Right cardiac atrium (tissue), 5 donors: ENCODE measurements at places on chromosomes 7 and 10. TPM values are rescaled to one million over a fixed set of nuclear protein-coding genes. Genes with fewer than 3 reads are reported as not detected.

The AOAH gene
- polyA plus RNA-seq, result 1.1 TPM

The IL15RA gene
- 13.9 TPM for polyA plus RNA-seq

The GCK gene
- 17.4 TPM for polyA plus RNA-seq

The KIAA1549 gene
- 0.52 TPM for polyA plus RNA-seq

The CYP3A4 gene
- 0.16 TPM for polyA plus RNA-seq

The SPDYE2 gene
- polyA plus RNA-seq, result 0.09 TPM

The CLRN3 gene
- polyA plus RNA-seq, result not detected

The GRIFIN gene
- polyA plus RNA-seq, result not detected

The MYO1G gene
- 0.70 TPM for polyA plus RNA-seq

The ZNF485 gene
- 1.2 TPM for polyA plus RNA-seq

DNA sequence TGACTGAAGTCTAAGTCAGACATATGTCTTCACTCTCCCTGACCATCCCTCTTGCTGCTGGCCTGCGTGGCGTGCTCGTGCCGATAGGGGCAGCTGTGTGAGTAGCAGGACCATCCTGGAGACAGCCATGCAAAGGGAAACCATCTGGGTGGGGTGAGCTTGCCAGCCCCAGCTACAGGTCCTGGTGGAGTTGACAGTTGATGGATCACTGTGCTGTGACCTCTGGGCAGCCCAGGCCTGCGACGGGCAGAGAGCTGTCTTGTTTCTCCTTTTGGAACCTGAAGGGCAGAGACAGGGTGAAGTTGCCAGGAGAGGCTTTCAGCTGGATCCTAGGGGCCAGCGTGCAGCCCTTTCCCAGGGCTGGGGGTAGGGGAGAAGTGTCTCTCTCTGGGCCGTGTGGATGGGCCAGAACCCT, 44.7 kb downstream of the GRK5 start:
- DNase-seq, result peak; percentile 79

DNA sequence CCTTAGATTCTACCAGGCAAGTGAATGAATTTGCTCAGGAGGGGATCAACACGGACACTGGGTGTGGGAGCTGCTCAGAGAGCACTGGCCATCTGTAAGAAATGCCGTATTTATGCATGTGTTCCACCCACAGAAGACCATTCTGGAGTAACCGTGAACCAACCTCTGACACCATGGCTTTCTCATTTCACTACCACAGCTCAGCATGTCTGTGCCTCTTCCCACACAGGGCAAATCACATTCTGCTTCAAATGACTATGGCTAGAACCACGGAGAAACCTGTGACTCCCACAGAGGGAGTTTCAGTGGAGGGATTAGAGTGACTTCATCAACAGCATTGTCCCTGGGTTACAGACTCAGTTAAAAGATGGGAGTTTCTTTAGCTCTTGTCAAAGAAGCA, 893.4 kb downstream of the XPNPEP1 start:
- DNase-seq, result no peak

DNA sequence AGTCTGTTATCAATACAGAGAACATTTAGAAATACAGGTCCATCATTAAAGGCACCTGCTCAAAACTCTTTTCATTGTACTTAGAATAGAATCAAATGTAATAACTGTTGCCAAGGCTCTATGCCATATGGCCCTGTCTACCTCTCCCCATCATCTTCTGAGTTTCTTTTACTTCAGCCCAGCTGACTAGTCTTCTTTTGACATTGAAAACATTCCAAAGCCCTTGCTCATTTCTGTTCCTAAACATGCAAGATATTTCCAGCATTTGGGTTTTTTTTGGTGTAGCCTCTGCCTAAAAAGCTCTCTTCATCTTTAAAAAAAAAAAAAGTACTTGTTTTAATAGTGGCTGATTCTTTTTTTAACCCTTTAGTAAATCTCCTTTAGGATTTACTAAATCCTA, 165.5 kb upstream of the SMIM30 start:
- no peak for DNase-seq

DNA sequence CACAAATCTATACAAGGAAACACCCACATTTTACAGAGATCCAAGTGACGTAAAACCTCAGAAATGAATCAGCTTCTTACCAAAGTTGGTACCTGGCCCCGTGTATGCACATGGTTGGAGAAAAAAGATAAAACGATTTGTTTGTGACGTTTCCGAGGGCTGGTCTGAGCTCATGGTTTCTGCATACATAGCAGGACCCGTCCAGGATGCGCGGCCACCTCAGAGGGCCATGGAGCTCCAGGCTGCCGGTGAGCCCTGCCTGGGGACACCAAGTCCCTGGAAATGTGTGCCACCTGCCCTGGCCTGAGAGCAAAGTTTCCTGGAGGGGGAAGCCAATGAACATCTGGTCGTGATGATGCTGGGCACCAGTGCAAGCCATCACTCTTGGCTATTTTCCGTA, 402.6 kb upstream of the MKI67 start:
- no peak for DNase-seq

DNA sequence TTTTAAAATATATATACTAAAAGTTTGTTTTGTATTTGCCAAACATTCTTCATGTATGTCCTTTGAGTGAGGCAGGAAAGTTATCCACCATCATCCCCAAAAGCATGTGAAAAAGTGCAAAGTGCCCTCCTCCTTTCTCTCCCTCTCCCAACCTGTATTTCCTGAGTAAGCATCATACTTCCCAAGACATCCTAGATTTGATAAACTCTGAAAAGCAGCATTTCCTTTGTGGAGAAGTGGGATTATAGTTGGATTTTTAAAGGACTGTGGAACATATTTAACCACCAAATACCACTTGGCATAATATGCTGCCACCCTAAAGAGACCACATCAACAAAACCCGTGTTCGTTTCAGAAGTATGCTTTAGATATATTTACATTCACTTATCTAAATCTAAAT, 36.9 kb downstream of the NET1 start:
- no peak for DNase-seq

GRCh38 chr7:1804310-1804709, 134.2 kb downstream of the ELFN1 start:
- DNase-seq, result no peak

DNA sequence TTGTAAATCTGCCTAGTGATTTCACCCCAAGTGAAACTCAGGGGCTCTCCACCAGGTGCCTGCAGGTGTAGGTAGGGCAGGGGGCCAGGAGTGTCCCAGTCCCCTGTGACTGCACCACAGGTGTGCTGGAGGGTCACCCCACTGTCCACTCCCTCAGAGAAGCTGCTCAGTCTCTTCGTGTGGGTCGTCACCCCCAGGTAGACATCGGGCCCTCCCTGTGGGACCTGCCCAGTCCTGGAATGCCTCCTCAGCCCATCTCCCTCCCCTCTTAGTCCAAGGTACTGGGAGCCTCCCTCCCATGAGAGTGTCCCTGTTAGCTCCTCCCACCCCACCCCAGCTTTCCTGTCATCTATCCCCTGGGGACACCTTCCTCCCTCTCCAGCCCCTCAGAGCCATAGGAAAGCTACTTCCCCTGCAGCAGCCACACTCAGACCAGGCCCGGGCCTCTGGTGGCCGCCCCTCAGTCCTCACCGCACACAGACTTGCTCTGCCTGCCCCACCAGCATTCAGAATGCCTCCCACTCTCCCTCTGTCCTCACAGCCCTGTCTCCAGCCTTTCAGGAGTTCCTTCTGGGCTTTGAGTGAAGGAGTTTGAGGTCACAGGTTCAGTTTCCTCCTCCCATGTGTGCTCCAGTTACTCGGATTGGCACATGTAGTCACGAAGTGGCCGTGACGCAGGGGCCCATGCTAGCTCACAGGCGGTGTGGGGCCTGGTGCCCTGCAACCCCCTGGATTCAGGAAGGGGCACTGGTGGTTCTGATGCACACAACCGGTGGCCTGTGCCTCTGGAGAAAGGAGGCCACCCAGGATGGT, 5.1 kb downstream of the ALOX5 start:
- no peak for DNase-seq

GRCh38 chr7:2573761-2574160, 15.0 kb downstream of the IQCE start:
- no peak for DNase-seq

DNA sequence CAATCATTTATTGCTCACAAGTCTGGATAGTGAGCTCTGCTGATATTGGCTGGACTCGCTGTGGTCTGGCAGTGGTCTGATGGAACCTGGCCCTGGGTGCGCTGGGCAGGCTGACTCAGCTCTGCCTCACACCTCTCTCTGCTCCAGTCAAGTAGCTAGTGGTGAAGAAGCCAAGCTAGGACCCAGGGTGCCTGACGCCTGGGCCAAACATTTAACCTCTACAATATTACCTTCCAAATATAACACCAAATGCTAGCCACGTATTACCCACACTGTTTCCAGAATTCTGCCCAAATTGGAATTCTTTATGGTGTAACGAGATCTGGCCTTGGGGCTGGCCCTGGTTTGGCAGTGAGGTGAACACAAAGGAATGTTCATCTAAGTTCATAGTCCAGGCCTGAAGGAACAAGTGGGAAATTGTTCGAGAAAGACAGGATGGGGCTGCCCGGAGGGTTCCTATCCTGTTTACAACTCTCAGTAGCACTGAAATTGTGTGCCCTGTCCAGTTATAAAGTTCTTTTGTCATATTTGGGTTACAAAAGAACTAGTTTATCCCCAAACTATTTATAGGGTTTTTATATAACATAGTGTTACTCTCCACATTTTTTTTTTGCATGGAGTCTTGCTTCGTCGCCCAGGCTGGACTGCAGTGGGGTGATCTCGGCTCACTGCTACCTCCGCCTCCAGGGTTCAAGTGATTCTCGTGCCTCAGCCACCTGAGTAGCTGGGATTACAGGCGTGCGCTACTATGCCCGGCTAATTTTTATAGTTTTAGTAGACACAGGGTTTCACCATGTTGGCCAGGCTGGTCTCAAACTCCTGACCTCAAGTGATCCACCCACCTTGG, 16.3 kb downstream of the OR2AE1 start:
- DNase-seq, result peak; percentile 60

DNA sequence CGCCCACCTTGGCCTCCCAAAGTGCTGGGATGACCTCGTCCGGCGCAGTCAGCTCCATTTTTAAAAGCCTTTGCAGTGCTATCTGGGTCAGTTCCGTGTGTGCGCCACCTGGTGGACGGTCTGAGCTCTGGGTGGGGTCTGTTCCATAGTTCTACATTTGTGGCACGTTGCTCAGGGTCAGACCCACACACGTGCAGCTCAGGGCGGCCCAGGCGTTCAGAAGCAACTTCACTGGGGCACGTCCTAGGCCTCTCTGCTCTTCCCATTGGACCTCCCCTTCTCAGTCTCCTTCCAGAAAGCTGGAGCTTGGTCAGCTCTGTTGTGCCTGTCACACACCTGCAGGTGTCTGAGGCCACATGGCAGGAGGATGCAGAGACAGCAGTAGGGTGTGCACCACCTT, 137.9 kb downstream of the DNAJB6 start:
- DNase-seq, result no peak

GRCh38 chr7:156969972-156970420, 20.5 kb downstream of the NOM1 start:
- no peak for DNase-seq

- DNase-seq, result peak; percentile 44
Observed at GRCh38 chr10:132616170-132616995, 78.8 kb downstream of the INPP5A start.

GRCh38 chr7:17407229-17407628, 108.8 kb downstream of the AHR start:
- DNase-seq, result no peak

DNA sequence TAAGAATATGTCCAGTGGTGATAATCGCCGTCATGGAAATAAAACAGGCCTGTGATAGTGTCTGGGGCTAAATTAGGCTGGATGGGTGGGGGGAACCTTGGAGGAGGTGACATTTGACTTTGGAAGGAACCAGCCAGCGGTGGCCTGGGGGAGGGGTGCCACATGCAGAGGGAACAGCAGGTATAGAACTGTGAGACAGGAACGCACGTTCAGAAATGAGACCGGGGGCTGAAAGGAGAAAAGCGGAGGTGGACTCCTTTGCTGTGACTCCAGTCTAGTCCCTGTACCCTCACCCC, 2.6 kb upstream of the CYP26A1 start:
- DNase-seq, result no peak

GRCh38 chr10:59177031-59177797, 771 bp downstream of the PHYHIPL start:
- peak; percentile 24 for DNase-seq

GRCh38 chr7:18566829-18567228, 71.3 kb downstream of the HDAC9 start:
- DNase-seq, result no peak

- no peak for DNase-seq
Observed at GRCh38 chr10:13743963-13744362, 157.2 kb downstream of the PRPF18 start.

DNA sequence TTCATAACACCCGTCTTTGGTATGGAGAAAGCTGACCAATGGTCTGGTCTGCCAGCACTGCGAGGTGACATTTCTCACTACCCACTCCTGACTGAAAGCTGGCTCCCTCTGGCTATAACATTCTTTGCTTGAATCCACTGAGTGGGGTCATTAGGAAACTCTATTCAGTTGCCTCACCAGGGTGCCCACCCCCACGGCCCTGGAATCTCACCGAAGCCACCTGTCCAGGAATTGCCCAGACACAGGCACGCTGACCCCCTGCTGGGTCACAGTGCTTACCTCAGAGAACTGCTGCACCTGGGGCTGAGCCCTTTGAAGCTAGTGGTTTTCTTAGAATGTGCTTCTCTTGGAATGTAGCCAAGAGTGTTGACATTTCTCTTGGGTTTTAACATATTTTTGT, 28.6 kb downstream of the HECW1 start:
- no peak for DNase-seq

GRCh38 chr10:112352044-112352443, 21.9 kb upstream of the ACSL5 start:
- no peak for DNase-seq

GRCh38 chr7:77337456-77337990, 78.6 kb downstream of the GSAP start:
- DNase-seq, result no peak

DNA sequence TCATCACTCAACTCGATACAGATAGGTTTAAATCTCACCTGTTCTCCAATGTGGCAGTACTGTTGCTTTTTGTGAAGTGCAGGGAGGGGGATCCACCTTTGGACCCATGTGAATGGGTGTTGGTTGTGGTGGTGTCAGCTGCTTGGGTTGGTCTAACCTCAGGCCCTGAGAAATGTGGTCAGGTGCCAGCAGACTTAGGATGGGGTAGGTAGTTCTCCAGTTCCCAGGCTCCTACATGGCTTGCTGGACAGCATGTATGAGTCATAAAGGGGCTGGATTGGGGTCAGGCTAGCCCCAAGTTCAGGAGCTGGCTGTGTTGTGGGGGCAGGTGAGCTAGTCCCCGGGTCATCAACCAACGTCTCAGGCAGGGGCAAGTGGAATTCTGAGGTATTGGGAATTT, 472.6 kb upstream of the CNTNAP2 start:
- no peak for DNase-seq

DNA sequence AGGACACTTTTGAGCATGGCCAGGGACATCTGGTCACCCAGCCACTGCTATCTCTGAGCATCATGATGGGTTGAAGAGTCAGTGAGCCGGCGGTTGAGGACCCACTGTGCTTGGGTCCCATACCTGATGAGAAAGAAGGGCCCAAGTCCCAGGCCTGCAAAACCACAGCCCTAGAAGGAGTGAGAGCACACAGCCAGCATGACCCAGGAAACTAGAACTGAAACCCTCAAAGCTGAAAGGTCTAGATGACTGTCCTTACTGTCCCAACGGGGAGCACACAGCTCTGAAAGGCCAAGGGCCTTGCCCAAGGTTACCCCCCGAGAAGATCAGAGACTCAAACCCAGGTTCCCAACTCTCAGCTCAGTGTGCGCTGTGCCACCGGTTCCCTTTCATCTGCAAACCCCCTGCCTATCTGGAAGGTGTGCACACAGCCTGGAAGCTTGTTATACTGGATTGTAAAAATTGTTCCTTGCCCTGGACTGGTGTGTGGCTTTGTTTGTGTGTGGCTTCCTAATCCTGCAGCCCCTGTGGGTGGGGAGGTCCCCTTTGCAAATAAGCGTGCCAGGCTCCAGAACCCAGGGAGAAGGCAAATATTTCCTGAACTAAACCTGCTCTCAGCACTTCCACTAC, 22.6 kb upstream of the PSAP start:
- DNase-seq, result no peak

- no peak for DNase-seq
Observed at GRCh38 chr7:146004805-146005204, 111.8 kb upstream of the CNTNAP2 start.
